ENCODE measurements at places on chromosomes 4 and X. TPM values are rescaled to one million over a fixed set of nuclear protein-coding genes. Genes with fewer than 3 reads are reported as not detected.

Gene CD38
- total RNA-seq = 4.3 TPM

Gene GATA1
- 0.33 TPM for total RNA-seq

Gene SPANXD
- not detected for total RNA-seq

Gene OPHN1
- total RNA-seq = 0.15 TPM

Gene ERAS
- not detected for total RNA-seq

Gene VCX3B
- total RNA-seq = not detected

Gene CCSER1
- total RNA-seq = 1.1 TPM

- H3K36me3 ChIP-seq = no peaks in the 10 kb centered on the region
- no peak overlapping the region for H3K4me3 ChIP-seq
- H3K27me3 ChIP-seq = no peaks in the 10 kb centered on the region
Measured at GRCh38 chr4:24856586-24856985, 56.3 kb downstream of the CCDC149 start.

DNA sequence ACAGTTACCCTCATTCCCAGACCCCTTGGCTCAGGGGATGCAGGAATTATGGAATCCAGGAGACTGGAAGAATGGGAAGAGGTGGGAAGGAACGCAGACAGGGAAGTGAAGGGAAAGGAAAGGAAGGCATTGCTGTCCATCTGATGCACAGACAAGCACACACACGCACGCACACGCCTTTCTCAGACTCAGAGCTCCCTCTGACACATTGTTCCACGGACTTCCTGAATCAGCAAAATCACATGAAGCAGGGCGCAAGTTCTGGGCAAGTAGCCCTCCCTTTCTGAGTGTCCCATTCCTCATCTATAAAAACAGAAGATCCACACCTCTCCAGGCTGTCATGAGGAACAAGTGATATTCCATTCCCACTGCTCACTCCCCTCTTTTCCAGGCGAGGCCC, 13.2 kb downstream of the IQSEC2 start:
- no peaks in the 10 kb centered on the region for H3K4me1 ChIP-seq
- DNase-seq = no peak
- no peaks in the 10 kb centered on the region for H3K27me3 ChIP-seq
- H3K4me3 ChIP-seq = no peak overlapping the region
- no peak overlapping the region for H3K27ac ChIP-seq
- no peaks in the 10 kb centered on the region for H3K36me3 ChIP-seq

- no peak for DNase-seq
- H3K4me3 ChIP-seq = no peak overlapping the region
- no peak overlapping the region for H3K27ac ChIP-seq
- no peaks in the 10 kb centered on the region for H3K4me1 ChIP-seq
Measured at GRCh38 chr4:151753056-151753455, 7.8 kb downstream of the GATB start.

- H3K36me3 ChIP-seq = no peaks in the 10 kb centered on the region
- DNase-seq = no peak
- H3K27ac ChIP-seq = no peak overlapping the region
- no peaks in the 10 kb centered on the region for H3K4me1 ChIP-seq
- no peaks in the 10 kb centered on the region for H3K27me3 ChIP-seq
- no peak overlapping the region for H3K4me3 ChIP-seq
Measured at GRCh38 chr4:9971711-9972110, 49.6 kb downstream of the SLC2A9 start.

GRCh38 chrX:140091125-140091886, 126.0 kb upstream of the CXorf66 start:
- H3K27me3 ChIP-seq = peaks cover 6% of the 10 kb centered on the region
- H3K27ac ChIP-seq = no peak overlapping the region
- DNase-seq = no peak
- peak overlapping the region; percentile 10 for H3K4me3 ChIP-seq
- peaks cover 9% of the 10 kb centered on the region for H3K4me1 ChIP-seq
- no peaks in the 10 kb centered on the region for H3K36me3 ChIP-seq

DNA sequence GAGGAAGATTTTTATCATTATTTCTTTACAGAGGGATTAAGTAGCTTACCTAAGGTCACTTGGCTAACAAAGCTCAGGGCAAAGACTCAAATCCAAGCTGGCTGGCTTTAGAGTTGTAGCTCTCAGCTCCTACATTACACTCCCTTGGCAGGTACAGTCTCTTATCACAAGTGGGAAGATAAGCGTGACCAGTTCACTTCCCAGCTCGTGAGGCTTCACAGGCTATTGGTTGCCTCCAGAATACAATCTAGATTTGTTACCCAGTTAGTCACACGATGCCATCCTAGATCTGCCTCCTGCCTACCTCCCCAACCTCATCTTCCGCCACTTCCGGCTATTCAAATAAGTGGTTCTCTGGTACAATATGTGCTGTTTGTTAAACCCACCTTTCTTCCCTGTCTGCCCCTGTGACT, 3.7 kb downstream of the MMRN1 start:
- peaks cover 5% of the 10 kb centered on the region for H3K4me1 ChIP-seq
- no peak overlapping the region for H3K4me3 ChIP-seq
- no peak for DNase-seq
- no peaks in the 10 kb centered on the region for H3K27me3 ChIP-seq
- H3K36me3 ChIP-seq = no peaks in the 10 kb centered on the region

DNA sequence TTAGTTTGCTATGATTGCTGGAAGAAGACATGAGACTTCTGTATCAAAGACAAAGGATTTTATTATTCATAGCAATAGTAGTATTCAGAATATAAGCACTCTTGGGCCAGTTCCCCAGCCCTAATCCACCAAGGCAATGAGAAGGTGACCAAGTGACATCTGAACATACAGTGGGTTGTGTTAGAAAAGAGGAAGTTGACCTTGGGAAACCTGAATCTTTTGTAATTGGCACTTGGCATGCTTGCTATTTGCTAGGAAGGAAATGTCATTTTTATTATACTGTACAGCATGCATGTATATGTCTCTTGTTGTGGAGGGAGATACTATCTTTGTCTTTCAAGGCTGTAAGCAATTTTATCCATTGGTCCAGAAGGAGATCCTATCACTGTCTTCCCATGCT, 216.1 kb upstream of the FAT1 start:
- no peak overlapping the region for H3K27ac ChIP-seq
- no peak for DNase-seq
- no peak overlapping the region for H3K4me3 ChIP-seq
- no peaks in the 10 kb centered on the region for H3K4me1 ChIP-seq
- no peaks in the 10 kb centered on the region for H3K36me3 ChIP-seq

DNA sequence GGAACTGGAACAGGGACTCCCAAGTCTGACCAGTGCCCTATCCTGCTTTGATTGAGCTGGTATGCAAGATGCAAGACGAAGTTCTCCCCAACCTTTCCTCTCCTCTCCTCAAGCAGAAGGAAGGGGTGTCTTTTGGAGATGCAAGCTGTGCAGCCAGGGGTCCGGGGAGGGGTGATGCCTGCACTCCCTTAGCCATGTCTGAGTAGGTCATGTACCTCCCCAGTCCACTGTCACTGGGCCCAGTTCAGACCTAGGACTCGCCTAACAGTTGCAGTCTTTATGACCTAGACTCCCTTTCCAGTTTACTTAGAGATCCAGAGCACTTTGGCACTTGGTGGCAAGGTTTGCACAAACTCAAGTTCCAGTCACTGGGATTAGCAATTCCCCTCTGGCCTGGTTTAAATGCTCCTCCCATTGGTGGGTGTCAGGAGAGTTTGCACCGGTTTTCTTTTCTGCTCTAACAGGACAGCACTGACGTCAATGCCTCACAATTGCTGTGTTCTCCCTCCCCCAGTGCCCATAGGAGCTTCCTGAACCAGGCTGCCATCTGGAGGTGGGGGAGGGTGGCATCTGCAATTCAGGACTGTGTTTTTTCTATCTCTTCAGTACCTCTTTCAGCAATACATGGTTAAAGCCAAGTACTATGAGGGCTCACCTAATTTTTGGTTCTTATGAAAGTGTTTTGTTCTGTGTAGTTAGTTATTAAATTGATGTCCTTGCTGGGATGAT, 782.2 kb downstream of the ARAP2 start:
- no peak overlapping the region for H3K27ac ChIP-seq
- no peaks in the 10 kb centered on the region for H3K4me1 ChIP-seq
- H3K27me3 ChIP-seq = no peaks in the 10 kb centered on the region
- no peak overlapping the region for H3K4me3 ChIP-seq

DNA sequence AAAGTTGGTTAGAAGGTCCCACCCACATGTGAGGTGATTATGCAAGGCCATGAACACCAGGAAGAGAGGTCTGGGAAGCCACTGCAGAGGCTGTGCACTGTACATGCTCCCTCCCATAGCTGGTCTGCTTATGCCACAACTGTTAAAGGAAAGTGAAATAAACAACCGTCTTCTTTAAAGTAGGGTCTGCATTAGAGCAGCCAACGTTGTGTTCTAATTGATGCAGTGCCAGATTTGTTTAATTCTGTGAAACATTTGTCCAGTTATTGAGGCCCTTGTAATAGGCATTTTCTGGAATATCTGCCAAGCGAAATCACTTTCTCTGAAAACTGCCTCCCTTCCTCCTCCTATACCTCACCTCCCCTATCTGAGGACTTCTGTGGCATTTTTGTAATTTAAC, 224.0 kb upstream of the LNX1 start:
- H3K27me3 ChIP-seq = no peaks in the 10 kb centered on the region
- H3K4me3 ChIP-seq = no peak overlapping the region
- no peak overlapping the region for H3K27ac ChIP-seq
- H3K4me1 ChIP-seq = no peaks in the 10 kb centered on the region
- H3K36me3 ChIP-seq = no peaks in the 10 kb centered on the region

DNA sequence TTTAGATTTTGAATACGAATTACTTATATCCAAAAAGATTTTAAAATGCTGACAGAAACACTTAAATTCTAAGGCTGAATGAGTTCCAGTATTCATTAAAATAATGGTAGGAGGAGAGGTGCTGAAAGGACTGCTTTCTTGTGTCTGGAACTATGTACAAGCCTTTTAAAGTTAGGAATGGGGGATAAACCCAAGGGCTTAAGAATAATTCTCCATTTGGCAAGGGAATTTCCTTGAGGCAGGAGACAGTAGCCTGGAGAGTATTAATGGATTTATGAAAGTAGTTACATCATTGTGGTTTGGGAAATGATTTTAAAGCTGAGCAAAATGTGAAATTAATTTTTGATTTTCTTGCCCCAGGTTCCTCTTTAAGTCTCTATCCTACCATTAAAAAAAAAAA, 266.5 kb upstream of the KCNIP4 start:
- no peak overlapping the region for H3K27ac ChIP-seq
- H3K27me3 ChIP-seq = no peaks in the 10 kb centered on the region
- no peaks in the 10 kb centered on the region for H3K4me1 ChIP-seq
- no peaks in the 10 kb centered on the region for H3K36me3 ChIP-seq

DNA sequence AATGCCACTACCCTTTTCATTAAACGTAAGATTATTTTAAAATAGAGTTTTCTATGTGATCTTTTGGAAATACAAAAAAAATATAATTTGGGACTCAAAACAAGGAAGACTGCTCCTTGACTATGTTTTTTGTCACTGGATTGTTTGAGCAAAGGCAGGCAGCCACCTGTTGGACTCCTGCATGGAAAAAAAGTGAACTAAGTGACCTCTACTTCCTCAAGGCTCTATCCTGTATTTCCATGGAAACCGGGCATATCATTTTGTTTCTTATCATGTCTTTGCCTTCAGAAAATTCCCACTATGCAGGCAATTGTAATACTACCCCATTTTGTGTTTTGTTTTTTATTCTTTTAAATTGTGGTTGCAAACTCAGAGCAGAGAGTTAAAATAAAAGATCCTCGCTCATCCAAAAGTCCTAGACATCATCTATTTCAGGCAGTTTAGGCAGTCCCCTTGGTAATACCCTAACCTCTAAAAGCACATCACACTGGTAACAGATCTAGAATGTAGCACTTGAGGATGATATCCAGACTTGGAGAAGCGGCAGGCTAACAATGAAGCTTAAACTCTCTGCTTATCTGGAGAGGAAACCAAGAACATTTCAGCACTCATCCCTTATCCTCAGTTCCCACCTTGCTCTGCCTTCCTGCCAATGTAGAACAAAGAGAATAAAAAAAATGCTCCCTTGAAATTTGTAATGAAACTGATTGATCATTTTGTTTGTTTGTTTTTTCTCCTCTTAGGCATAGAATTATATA, 165.7 kb downstream of the BANK1 start:
- H3K27me3 ChIP-seq = no peaks in the 10 kb centered on the region
- H3K27ac ChIP-seq = no peak overlapping the region
- DNase-seq = no peak
- no peaks in the 10 kb centered on the region for H3K36me3 ChIP-seq

DNA sequence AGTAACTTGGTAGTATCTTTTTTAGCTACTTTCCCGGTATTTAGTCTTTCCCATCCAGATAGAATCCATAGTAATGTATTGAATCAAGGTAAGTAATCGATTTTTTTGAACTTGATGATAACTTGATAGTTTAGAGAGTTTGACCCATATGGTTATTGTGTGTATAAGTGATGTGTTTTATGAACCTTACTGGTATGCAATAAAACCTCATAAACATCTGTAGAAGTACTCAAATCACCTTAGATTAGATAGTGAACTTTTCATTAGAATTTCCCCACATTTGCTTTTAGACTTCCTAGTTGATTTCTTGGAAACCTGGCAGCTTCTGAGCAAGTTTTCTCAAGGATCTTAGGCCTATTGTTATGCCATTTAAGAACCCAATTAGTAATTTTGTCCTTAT, 80.8 kb upstream of the PDE5A start:
- H3K36me3 ChIP-seq = no peaks in the 10 kb centered on the region
- no peaks in the 10 kb centered on the region for H3K4me1 ChIP-seq
- H3K4me3 ChIP-seq = no peak overlapping the region
- H3K27ac ChIP-seq = no peak overlapping the region

- H3K27ac ChIP-seq = no peak overlapping the region
- peaks cover 14% of the 10 kb centered on the region for H3K4me1 ChIP-seq
- peaks cover 36% of the 10 kb centered on the region for H3K27me3 ChIP-seq
- no peak for DNase-seq
- H3K4me3 ChIP-seq = peak overlapping the region; percentile 28
Measured at GRCh38 chr4:186105647-186106321, 1.3 kb downstream of the FAM149A start.

DNA sequence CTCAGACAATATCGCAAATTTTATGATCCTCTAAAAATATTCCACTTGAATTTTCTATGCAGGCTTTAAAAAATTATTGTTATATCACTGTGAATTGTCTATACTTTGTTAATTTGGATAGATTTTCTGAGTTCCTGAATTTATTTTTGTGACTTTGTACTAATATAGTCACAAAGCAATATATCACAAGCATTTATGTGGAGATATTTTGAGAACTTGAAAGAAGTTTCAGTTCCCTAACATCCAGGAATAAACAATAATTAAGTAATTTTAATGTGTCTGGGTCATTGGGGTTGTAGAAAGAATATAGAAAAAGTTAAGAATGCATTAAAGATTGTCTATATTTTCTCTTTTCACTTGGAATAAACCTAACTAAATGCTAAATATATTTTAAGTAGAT, 32.0 kb downstream of the CXCL8 start:
- no peaks in the 10 kb centered on the region for H3K36me3 ChIP-seq
- H3K27me3 ChIP-seq = no peaks in the 10 kb centered on the region
- no peak for DNase-seq
- no peak overlapping the region for H3K27ac ChIP-seq
- H3K4me1 ChIP-seq = no peaks in the 10 kb centered on the region
- no peak overlapping the region for H3K4me3 ChIP-seq

GRCh38 chrX:135477576-135477975, 42.9 kb upstream of the INTS6L start:
- no peaks in the 10 kb centered on the region for H3K4me1 ChIP-seq
- DNase-seq = peak; percentile 15
- no peak overlapping the region for H3K4me3 ChIP-seq
- H3K27me3 ChIP-seq = no peaks in the 10 kb centered on the region
- no peak overlapping the region for H3K27ac ChIP-seq
